ENCODE measurements at places on chromosomes 11 and 22.

DNA sequence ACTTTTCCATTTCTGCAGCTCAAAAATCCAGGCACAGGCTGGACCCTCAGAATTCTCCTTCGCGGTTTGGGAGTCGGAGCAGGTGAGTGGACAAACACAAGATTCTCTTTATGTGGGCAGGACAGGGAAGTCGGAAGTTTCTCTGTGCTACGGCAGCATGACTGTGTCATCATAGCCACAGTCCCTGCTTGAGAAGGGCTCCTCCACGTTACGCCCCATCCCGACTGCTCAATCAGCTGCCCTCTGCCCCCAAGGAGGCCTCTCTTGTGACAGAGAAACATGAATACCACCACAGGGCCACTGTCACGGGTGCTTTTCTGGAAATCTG, 89.0 kb upstream of the SHISAL1 start:
- DNase-seq: no peak

- DNase-seq: no peak
Observed at GRCh38 chr11:64119700-64120099, 46.2 kb downstream of the MACROD1 start.

DNA sequence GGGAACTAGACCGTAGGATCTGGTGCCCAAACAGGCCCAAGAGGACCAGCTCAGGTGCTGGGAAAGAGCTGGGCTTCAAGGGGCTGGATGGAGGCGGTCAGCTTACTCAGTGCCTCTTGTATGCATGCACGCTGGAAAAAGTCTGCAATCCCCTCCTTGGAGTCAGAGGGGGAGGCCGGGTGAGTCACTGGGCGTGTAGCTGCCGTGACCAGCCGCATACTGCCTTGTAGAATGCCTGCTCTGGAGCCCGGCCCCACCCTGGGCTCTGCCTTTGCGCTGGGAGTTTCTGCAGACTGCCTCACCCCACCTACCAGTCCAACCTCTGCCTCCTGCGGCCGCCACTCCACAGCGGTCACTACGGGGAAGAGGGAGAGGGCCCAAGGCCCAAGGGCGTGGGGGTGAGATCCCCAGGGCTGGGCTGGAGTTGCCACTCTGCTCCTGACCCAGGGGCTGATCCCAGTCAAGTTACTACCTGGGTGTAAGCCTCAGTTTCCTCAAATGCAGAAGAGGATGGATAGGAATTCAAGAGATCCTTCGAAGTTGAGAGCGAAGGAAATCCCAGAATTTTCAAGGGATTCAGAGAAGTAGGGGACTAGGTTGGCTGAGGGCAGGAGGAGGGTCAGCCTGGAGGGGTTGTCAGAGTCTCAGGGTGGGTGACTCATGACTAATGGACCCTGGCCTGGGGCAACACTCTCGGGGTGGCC, 4.2 kb downstream of the MRGPRF start:
- no peak for DNase-seq

DNA sequence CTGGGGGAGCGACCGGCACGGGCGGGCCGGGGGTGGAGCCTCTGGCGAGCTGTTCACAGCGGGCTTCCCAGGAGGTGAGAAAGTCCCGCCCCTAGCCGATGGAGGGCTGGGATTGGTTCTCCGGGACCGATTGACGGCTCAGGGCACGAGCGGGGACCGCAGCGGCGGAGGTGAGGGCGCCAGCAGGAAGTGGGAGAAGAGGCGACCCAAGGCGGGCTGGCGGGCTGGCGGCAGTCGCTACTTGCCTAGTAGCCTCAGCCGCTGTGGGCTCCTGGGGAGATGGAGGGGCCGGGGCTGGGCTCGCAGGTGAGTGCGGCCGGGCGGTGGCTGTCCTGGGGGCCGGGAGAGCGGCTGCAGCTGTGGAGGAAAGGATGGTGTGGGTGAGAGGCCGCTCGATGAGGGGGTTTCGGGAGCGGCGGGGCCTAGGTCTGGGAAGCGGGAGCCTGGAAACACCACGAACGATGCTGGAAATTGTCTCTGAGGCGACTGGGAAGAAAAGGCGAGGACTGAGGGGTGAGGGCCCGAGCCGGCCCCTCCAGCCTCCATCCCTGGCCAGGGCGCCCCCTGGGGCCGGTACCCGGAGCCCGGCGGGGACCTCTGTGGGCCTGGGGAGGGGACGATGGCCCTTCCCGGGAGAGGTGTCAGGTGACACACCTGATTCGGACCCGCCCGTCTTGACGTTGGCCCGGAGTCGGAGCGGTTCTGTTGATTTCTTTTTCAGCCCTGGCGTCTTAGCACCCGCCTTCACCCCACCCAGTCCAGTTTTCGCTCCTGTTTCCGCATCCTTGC, at the start of gene ZDHHC13:
TSS of gene ZDHHC13 (plus strand) at position 198 of the 789 bp plus-strand sequence. CDS start at position 280, 82 bp downstream.
- peak; percentile 95 for DNase-seq

GRCh38 chr11:105233285-105233684, 93.7 kb upstream of the CARD18 start:
- no peak for DNase-seq
